Large intestine (tissue), 12 donors: ENCODE measurements at places on chromosomes 5 and 9.

DNA sequence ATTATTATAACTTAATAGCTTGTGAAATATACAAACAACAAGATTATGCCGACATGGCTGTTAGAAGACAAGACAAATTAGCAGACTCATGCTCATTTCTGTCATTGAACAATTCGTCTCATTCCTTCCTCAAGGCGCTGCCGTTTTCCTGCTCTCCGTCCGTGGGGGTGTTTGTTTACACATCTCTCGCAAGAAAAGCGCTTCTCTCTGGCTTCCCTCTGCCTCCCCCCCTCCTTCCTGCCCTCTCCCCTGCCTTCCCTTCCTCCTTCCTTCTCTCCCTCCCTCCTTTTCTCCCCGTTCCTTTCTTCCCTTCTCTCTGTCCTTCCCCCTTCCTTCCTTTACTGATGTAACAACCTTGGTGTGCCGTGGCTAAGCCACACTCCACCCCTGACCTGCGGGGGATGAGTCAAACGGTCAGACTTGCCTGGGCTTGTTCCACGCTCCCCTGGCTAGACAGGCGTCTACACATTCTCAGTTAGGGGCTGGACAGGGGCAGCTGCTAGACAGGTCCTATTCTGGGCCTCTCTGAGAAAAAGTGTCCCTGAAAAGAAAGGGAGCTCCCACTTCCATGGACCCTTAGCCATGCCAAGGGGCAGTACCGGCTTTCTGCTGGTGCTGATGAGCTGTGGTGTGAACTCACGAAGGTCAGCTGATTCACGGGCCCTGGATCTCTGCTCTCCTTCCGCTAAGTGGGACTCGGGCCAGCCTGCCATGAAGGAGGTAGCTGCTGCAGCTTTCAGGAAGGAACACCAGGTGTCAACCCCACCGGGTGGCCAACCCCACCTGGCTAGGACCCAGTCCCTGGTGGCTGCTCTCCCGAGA, 32.0 kb upstream of the SPTLC1 start:
- no peak for DNase-seq
- no peak overlapping the region for H3K27ac ChIP-seq
- H3K27me3 ChIP-seq, result peaks cover 7% of the 10 kb centered on the region
- peaks cover 4% of the 10 kb centered on the region for H3K4me1 ChIP-seq
- no peak overlapping the region for H3K4me3 ChIP-seq

DNA sequence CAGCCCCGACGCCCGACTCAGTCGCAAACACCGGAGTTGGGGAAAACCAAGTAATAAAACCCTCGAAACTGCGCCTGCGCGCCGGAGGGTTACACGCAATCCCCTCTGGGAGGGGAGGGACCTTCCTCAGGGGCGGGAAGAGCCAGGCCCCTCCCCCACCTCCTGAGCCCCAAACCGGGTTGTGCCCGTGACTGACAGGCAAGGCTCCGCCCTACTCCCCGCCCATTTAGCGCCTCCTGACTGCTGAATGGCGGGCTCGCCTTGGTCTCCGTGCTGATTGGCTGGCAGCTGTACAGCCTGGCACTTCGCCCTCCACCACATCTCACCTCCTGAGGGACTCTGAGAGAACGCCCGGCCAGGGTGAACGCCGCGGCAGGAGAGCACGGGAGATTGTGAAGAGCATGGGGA, at the start of gene PRDM9:
TSS of gene PRDM9 (plus strand) at position 332 of the 408 bp plus-strand sequence. CDS start 1,425 bp downstream, outside the sequence.
- no peak within 1 kb of the TSS for H3K27ac ChIP-seq
- peak; percentile 14 for DNase-seq
- no peaks in the 10 kb centered on the region for H3K4me1 ChIP-seq

DNA sequence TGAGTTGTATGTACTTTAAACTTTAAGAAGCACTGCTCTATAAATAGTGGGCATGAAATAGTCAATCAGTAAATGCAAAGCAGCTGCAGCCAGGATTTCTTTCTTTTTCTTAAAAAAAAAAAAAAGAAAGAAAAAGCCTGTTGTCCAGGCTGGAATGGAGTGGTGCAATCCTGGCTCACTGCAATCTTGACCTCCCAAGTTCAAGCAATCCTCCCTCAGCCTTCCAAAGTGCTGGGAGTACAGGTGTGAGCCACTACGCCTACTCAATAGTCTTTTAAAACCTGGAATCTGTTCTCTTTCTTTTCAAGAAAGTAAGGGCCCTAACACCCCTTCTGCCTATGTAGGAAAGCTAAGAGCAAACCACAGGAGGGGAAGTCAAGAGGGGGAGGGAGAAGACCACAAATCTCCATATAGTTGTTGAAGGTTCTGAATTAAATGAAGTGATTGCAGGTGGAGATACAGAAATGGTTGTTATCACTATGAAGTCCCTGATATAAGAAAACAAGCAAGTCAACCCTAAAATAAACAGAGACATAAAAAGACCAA, 20.6 kb upstream of the TPD52L3 start:
- no peak overlapping the region for H3K4me3 ChIP-seq
- H3K36me3 ChIP-seq, result no peaks in the 10 kb centered on the region
- no peak for DNase-seq
- H3K27ac ChIP-seq, result no peak overlapping the region

GRCh38 chr5:137621306-137621705, 114.6 kb downstream of the KLHL3 start:
- H3K36me3 ChIP-seq, result peaks cover 2% of the 10 kb centered on the region
- no peaks in the 10 kb centered on the region for H3K27me3 ChIP-seq
- no peak overlapping the region for H3K27ac ChIP-seq
- no peak overlapping the region for H3K4me3 ChIP-seq

DNA sequence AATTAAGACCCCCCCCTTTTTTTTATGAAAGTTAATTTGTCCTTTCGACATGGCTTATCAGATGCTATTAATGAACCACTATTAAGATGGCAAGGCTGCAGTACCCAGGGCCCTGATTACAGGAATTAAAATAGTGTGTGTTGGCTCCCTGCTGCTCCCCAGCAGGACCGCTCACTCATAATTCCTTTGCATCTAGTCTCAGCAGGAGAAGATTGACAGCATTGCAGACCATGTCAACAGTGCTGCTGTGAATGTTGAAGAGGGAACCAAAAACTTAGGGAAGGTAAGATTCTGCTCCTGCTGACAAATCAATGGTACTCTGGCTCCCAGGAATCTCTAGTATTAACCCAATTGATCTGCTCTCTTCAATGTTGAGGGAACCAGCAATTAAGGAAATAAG, 61.0 kb downstream of the STX17 start:
- H3K36me3 ChIP-seq, result peaks cover 42% of the 10 kb centered on the region
- H3K27ac ChIP-seq, result no peak overlapping the region
- DNase-seq, result no peak
- H3K27me3 ChIP-seq, result no peaks in the 10 kb centered on the region
- no peaks in the 10 kb centered on the region for H3K4me1 ChIP-seq
- H3K4me3 ChIP-seq, result no peak overlapping the region

- no peaks in the 10 kb centered on the region for H3K36me3 ChIP-seq
- H3K4me3 ChIP-seq, result no peak overlapping the region
- H3K27me3 ChIP-seq, result no peaks in the 10 kb centered on the region
Observed at GRCh38 chr9:83521411-83521810, 16.8 kb downstream of the FRMD3 start.

GRCh38 chr5:126446498-126447224, 23.5 kb downstream of the GRAMD2B start:
- no peak overlapping the region for H3K4me3 ChIP-seq
- H3K27me3 ChIP-seq, result no peaks in the 10 kb centered on the region
- peaks cover 14% of the 10 kb centered on the region for H3K4me1 ChIP-seq
- DNase-seq, result peak; percentile 94
- peak overlapping the region; percentile 90 for H3K27ac ChIP-seq

DNA sequence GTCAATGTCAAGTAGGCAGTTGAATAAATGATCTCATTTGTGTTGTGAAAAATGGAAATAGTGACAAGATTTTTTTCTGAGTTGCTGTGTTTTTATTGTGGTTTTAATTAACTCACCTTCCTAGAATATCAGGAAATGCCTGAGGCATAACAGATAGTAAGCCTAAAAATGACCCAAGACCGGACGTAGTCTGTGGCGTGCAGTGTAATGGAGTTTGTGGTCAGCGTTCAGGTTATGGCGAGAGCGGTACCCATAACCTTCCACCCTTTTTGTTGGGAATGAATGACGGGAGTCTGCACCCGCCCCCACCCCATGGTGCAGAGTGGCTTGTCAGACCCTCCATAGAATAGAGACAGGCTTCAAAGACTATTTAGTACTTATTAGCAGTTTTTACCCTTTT, 119.3 kb downstream of the GALNT10 start:
- H3K27me3 ChIP-seq, result no peaks in the 10 kb centered on the region
- H3K27ac ChIP-seq, result no peak overlapping the region
- no peak overlapping the region for H3K4me3 ChIP-seq
- no peak for DNase-seq
- H3K4me1 ChIP-seq, result no peaks in the 10 kb centered on the region

DNA sequence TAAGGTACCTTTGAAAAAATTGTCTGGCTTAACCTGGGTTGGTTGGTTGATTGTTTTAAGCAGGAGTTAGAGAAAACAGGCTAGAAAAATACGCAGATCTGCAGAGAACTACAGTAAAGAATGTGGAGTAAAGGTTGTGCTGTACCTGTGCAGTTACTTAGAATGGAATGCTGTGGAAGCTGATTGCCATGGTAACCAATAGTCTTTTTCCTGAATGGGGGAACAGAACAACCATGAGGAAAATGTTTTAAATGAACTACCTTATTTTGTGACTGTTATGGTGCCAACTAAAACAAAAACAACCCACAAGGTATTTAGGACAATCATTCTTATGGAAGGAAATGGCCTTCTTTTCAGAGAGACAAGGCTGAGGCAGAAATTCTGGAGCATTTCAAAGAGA, 4.8 kb upstream of the HOMER1 start:
- no peaks in the 10 kb centered on the region for H3K36me3 ChIP-seq
- no peak for DNase-seq
- no peak overlapping the region for H3K4me3 ChIP-seq
- H3K4me1 ChIP-seq, result no peaks in the 10 kb centered on the region
- H3K27me3 ChIP-seq, result no peaks in the 10 kb centered on the region

- H3K27me3 ChIP-seq, result peaks cover 7% of the 10 kb centered on the region
- no peaks in the 10 kb centered on the region for H3K4me1 ChIP-seq
- H3K4me3 ChIP-seq, result no peak overlapping the region
- DNase-seq, result no peak
Observed at GRCh38 chr9:95754533-95755420, 120.7 kb upstream of the ERCC6L2 start.

- no peaks in the 10 kb centered on the region for H3K4me1 ChIP-seq
- no peak overlapping the region for H3K27ac ChIP-seq
- no peaks in the 10 kb centered on the region for H3K27me3 ChIP-seq
- DNase-seq, result no peak
- H3K36me3 ChIP-seq, result no peaks in the 10 kb centered on the region
Observed at GRCh38 chr5:83856881-83857280, 136.2 kb upstream of the HAPLN1 start.

GRCh38 chr9:128093011-128093410, 25.0 kb downstream of the SLC25A25 start:
- no peak for DNase-seq
- peaks cover 10% of the 10 kb centered on the region for H3K4me1 ChIP-seq
- no peak overlapping the region for H3K4me3 ChIP-seq
- no peaks in the 10 kb centered on the region for H3K27me3 ChIP-seq

GRCh38 chr5:92353107-92354030, 970.3 kb upstream of the ARRDC3 start:
- no peaks in the 10 kb centered on the region for H3K4me1 ChIP-seq
- DNase-seq, result no peak
- H3K4me3 ChIP-seq, result no peak overlapping the region
- H3K27ac ChIP-seq, result no peak overlapping the region
- H3K27me3 ChIP-seq, result no peaks in the 10 kb centered on the region

- H3K4me3 ChIP-seq, result no peak overlapping the region
- no peaks in the 10 kb centered on the region for H3K36me3 ChIP-seq
- no peaks in the 10 kb centered on the region for H3K4me1 ChIP-seq
- no peak overlapping the region for H3K27ac ChIP-seq
- no peak for DNase-seq
Observed at GRCh38 chr9:119284118-119284517, 85.1 kb downstream of the BRINP1 start.

DNA sequence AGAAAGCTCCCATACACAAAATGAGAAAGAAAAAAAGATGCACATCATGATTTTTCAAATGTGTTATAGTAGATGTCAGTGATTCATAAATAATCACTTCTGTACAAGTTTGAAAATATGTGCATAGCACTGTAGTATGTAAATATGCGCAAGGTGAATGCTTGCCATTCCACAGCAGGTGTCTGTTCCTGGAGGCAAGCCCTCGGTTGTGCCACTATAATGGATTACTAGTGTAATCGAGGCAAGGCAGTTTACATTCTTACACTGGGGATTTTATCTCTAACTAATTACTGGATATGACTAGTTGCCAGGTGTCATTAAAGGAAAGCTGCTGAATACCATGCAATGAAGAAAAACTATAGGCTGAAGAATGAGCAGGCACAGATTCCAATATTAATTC, 93.6 kb downstream of the ARHGEF28 start:
- no peak overlapping the region for H3K27ac ChIP-seq
- H3K36me3 ChIP-seq, result no peaks in the 10 kb centered on the region
- H3K27me3 ChIP-seq, result no peaks in the 10 kb centered on the region
- no peak overlapping the region for H3K4me3 ChIP-seq

DNA sequence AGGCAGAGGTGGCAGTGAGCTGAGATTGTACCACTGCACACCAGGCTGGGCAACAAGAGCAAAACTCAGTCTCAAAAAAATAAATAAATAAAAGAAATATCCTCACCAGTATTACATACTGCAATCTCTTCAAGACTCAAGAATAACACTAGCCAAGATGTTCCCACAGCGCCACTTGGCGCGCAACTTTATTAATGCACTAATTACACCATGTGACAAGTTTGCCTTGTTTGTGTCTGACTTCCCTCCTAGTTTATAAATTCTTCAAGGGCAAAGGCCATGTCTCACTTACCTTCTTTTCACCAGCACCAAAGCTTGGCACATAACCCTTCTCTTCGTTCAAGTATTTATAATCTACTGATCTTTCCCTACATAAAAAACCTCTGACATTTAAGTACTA, 4.8 kb downstream of the SKP1 start:
- peak; percentile 73 for DNase-seq
- H3K27ac ChIP-seq, result peak overlapping the region; percentile 42
- H3K36me3 ChIP-seq, result peaks cover 55% of the 10 kb centered on the region
- H3K27me3 ChIP-seq, result no peaks in the 10 kb centered on the region
- H3K4me3 ChIP-seq, result no peak overlapping the region

DNA sequence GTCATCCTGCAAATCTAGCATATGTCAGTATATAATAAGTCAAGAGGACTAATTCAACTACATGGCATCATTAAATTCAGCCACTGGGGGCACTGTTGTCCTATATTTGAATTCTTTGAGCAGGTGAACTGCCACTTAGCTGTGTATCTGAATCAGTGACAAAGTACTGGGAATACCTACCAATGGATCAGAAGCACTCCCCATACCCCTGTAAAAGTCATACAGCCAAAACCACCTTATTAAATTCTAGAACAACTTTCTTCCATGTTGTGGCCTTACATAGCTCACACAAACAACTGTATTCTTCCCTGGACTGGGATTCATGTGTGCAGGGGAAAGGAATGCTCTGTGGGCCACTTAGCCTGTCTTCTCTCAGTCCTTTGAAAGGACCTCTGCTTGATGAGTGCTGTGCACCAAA, 57.4 kb upstream of the PLPP6 start:
- no peaks in the 10 kb centered on the region for H3K4me1 ChIP-seq
- H3K4me3 ChIP-seq, result no peak overlapping the region
- H3K27me3 ChIP-seq, result no peaks in the 10 kb centered on the region
- H3K27ac ChIP-seq, result no peak overlapping the region
